DMS79 treated with DMSO at 0.1 percent for 48 hours (cell line): ENCODE measurements at places on chromosomes 5 and 9.
A peak's percentile ranks its signal among the peaks of the same experiment; 100 is the strongest.

GRCh38 chr5:9373571-9373970 lies 172.3 kb downstream of the SEMA5A start:
- DNase-seq = no peak

DNA sequence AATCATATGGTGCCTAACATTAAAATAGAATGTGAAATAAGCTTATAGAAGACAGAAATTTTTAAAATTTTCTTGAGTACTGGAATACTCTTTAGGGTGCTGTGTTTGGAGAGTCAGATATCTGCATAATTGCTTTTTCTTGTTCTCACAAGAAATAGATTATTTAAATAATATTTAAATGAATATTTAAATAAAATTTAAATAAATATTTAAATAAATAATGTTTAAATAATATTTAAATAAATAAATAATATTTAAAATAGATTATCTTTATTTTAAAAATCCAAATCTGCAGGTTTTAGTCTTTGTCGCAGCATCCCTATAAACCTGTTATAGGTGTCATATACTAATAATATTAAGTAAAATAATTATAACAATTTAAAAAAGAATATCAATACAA lies 1589.4 kb downstream of the MAT2B start:
- no peak for DNase-seq

- DNase-seq = no peak
Observed at GRCh38 chr5:134581241-134581981, 51.2 kb downstream of the SAR1B start.

DNA sequence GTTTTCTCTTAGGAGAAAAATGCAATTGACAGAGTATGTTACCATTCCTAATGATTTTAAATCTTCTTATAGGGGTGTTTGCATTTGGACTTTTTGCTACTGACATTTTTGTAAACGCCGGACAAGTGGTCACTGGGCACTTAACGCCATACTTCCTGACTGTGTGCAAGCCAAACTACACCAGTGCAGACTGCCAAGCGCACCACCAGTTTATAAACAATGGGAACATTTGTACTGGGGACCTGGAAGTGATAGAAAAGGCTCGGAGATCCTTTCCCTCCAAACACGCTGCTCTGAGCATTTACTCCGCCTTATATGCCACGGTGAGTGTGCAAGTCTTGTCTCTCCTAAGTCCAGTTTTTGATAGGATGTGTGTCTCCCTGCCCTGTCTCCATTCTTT lies 75.7 kb downstream of the BAAT start:
- DNase-seq = no peak

- DNase-seq = no peak
Observed at GRCh38 chr9:28443461-28443860, 870.2 kb upstream of the C9orf72 start.

DNA sequence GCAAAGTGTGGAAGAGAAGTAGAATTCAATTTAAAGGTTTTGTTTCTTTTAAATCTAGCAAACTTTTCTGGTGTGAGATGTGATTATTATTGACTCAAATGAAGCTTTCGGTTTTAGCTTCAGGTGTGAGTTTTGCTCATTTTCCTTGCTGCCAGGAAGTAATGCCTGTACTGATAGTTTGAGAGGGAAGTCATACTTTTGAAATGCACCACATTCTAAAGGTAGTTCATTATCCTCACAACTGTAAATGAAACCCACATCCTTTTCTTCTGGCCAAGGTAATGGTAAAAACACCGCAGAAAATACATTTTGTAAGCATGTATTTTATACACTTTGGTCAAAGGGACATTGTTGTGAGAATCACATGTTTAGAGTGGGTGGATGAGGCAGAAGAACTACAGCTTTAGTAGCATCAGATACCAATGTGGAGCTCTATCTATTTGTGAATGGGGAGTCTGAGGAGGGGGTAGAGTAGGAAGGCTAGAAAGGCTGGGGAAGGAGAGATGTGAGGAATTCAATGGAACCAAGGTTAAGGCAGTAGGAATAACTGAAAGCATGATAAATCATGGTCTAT lies 167.0 kb upstream of the CDKN2B start:
- no peak for DNase-seq

GRCh38 chr5:76852772-76853171 lies 3.0 kb downstream of the S100Z start:
- no peak for DNase-seq

- DNase-seq = no peak
Observed at GRCh38 chr9:91978740-91979414, 28.8 kb upstream of the ROR2 start.

DNA sequence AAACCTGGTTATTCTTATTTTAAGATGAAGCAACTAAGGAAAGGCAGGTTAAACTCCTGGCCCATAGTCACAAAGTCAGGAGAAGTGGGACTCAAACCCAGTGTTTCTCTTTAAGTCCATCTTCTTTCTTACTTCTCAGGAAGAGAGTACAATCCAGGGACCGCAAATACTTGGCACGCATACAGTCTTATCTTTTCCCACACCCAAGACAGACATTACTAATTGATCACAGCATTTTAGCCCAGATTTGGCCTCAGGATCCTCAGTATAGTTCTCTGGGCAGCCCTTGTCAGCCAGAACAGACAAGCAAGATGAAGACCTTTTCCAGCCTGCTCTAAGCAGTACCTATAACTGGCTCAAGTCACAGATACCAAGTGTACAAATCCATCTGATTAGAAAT lies 125.5 kb upstream of the RAI14 start:
- no peak for DNase-seq

GRCh38 chr9:84322828-84323227 lies 17.7 kb downstream of the SLC28A3 start:
- no peak for DNase-seq

GRCh38 chr5:91170266-91170665 lies 212.9 kb downstream of the ARRDC3 start:
- DNase-seq = no peak

GRCh38 chr5:1789834-1790471 lies 9.7 kb downstream of the MRPL36 start:
- no peak for DNase-seq

GRCh38 chr5:121033334-121033733 lies 569.2 kb downstream of the PRR16 start:
- no peak for DNase-seq

- DNase-seq = no peak
Observed at GRCh38 chr5:119483155-119483554, 30.9 kb downstream of the HSD17B4 start.

DNA sequence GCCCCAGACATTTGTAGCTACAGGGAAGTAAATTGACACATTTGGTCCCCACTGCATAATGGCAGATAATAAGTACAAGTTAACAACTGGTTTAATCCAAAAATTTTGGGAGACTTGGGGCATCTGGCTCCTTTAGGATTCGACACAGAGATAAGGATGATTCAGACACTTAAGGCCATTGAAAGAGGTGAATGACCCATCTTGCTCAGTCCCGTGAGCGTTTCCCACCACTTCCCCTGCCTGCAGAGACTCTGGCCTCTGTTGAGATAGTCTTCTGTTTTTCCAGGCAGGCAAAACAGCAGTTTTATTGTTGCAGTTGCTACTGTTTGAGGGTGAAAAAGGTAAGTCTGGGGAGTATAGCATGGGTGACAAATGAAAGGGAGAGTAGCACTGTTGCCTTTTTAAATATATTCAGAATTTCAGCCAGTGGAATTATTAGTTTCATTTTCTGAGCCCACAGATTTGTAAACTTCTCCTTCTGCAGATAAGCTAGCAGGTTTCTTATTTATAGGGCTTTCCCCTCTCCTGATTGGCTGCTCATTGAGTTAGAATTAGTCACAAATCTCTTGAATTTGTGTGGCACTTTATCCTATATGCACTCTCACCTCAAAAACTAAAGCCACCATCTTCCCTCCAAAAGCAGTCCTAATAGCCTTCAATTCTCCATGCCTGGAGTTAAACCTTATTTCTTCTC lies 19.3 kb downstream of the ACO1 start:
- no peak for DNase-seq

GRCh38 chr5:81631124-81631523 lies 119.8 kb downstream of the SSBP2 start:
- DNase-seq = no peak

GRCh38 chr9:92600462-92601261 lies 64.9 kb upstream of the ECM2 start:
- DNase-seq = no peak

DNA sequence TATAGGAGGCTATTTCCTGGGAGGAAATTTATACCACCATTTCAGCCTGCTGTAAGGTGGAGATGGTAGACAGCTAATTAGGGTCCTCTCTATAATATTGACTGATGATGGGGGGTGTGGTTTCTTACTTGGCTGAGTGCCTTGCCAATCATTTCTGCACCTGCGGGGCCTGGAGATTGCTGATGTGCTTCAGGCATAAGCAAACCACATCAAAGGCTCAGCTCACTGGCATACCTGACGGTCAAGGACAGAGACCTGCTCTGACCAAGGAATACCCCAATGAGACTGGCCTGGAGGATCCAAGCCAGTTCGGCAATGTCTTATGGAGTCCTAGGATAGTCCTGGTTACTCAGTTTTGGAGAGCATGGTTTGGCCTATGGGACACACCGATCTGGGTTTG lies 29.5 kb downstream of the ANKH start:
- no peak for DNase-seq

- no peak for DNase-seq
Observed at GRCh38 chr9:93024646-93024910, 33.9 kb upstream of the SUSD3 start.

DNA sequence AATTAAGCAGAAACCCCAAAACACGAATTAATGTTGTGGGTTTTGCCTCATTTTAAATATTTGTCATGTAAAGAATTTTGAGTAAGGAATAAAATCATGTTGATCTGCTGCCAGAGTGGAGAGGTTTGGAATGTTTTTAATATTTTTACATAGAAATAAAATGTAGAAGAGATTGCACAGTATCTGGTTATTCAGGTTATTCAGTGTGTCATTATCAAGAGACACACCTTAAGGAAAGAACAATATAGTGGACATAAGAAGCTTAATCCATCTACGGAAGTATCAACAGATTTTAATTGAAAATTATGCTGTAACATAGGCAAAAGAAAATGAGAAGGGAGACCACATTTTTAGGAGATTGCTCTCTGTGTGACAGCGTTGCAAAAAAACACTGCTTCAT lies 410.4 kb downstream of the MED10 start:
- DNase-seq = no peak

GRCh38 chr9:129100383-129101169 lies 10.0 kb downstream of the CRAT start:
- no peak for DNase-seq

DNA sequence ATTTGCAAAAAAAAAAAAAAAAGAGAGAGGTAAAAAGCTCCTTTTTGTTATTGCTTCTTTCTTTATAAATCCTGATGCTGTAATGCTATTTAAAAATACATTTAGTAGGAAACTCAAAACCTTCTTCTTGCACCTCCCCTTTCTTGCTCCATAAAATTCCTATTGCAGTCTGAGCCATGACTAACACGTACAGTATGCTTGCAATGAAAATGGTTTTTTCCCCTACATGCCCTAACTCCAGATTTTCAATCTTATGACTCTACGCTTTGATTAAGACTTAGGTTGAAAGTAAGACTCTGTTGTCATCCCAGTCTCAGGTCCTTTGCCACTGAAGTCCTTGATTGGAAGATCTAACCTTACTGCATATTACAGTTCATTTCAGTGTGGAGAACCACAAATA lies 23.9 kb downstream of the FGF10 start:
- no peak for DNase-seq

DNA sequence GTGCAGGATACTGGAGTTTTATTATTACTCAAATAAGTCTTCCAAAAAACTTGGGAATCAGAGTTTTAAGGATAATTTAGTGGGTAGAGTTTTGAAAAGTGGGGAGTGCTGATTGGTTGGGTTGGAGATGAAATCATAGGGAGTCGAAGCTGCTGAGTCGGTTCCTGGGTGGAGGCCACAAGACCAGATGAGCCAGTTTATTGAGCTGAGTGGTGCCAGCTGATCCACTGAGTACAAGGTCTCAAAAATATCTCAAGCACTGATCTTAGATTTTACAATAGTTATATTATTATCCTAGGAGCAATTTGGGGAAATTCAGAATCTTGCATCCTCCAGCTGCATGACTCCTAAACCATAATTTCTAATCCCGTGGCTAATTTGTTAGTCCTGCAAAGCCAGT lies 804.9 kb upstream of the SEMA6A start:
- no peak for DNase-seq

GRCh38 chr9:76101947-76102346 lies 211.5 kb downstream of the PCSK5 start:
- DNase-seq = no peak

DNA sequence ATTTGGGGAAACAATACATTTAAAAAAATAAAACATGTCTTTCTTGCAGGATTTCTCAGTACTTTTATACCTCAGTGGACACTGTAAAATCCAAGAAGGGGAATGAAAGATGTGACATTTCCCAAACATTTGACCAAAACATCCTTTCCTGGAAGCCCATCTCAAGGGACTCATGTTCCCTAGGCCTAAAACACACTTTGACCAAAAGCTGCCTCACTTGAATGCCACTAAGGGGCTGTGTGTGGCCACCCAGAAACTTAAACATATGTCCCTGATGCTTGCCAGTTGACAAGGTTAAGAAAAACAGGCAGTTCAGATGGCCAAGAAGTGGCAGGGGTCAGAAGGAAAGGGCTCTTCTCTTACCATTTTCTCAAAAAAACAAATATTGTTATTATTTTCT lies 73.6 kb downstream of the EPB41L4B start:
- no peak for DNase-seq

- no peak for DNase-seq
Observed at GRCh38 chr9:135339378-135339973, 140.1 kb upstream of the PPP1R26 start.

GRCh38 chr5:50647726-50648125 lies 18.7 kb upstream of the PARP8 start:
- DNase-seq = no peak

DNA sequence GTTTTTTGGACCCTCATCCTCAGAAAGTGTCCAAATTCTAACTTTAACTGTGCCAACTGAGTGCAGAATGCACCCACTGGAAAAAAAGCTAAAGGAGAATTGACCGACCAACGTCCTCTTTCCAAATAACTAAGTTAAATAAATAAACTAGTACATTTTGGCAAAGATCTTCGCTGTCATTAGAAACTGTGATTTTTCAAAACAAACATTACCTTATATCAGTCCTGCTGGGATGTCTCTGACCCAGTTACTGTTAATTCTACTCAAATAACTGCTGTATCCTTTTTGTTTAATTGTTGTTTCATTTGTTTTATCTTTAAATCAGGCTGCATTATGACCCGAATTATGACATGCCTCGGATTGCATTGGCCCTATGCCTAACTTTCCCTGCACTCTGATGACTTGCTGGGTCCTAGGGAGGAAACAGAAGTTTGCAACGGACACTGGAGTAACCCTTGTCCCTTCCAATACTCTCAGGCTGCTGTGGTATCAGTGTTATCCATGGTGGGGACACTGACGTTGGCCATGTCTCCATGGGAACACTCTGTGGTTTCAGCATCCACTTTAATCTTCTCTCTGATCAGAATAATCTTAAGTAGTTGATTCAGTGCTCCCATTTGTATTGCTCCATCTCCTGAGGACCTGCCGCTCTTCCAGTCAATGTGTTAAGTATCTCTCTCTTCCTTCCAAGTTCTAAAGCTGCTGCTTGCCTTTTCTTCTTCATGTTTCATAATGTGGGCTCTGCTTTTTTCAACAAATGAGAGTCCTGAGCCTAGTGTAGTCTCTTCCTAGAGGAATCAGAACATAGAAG lies 11.1 kb upstream of the IFNA5 start:
- peak; percentile 64 for DNase-seq

- DNase-seq = no peak
Observed at GRCh38 chr5:34709861-34710673, 53.9 kb downstream of the RAI14 start.
